ENCODE measurements at places on chromosomes 3 and 15. TPM values are rescaled to one million over a fixed set of nuclear protein-coding genes. Genes with fewer than 3 reads are reported as not detected.

Gene SPINK8
- total RNA-seq = not detected

Gene ALS2CL
- 0.13 TPM for total RNA-seq

Gene SLC24A5
- total RNA-seq = not detected

Gene AMIGO3
- 0.18 TPM for total RNA-seq

Gene NR2E3
- not detected for total RNA-seq

Gene MB21D2
- not detected for total RNA-seq

Gene ROBO2
- total RNA-seq = 1.7 TPM

Gene CCR8
- total RNA-seq = not detected

Gene TMEM212
- not detected for total RNA-seq

Gene HRH1
- total RNA-seq = 0.04 TPM

Gene WNT5A
- total RNA-seq = 0.11 TPM

Gene PATL2
- 0.86 TPM for total RNA-seq

Gene HMCES
- 34.7 TPM for total RNA-seq

Gene HAPLN3
- 2.4 TPM for total RNA-seq

Gene SERPINI2
- 0.13 TPM for total RNA-seq

Gene MKRN3
- total RNA-seq = 26.2 TPM

Gene NDN
- 3.1 TPM for total RNA-seq

Gene KAT2B
- 13.2 TPM for total RNA-seq

Gene SI
- not detected for total RNA-seq

Gene PCSK6
- 17.6 TPM for total RNA-seq

Gene PLA2G4B
- total RNA-seq = 5.2 TPM

Gene WDR93
- total RNA-seq = not detected

Gene ALDH1A2
- total RNA-seq = 398 TPM

Measured in K562 (cell line).